NCI-H2227 treated with DMSO at 0.1 percent for 48 hours (cell line): ENCODE measurements at places on chromosomes 4 and X.

DNA sequence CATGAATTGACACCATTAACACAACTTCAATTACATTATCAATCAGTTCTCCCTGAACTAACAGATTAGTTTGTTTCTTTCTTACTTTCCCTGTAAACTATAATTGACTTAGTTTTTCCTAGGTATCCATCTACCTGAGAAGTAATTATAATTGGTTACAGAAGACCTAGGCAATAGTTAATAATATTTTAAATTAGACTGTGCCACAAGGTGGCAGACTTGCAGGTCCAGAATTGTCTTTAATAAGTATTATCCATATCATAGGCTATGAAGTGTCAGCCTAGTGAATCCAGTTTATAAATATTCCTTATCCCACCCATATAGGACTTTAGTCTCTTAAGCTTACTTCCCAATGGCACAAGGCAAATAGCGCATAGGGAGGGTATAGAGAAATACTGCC, 48.9 kb upstream of the FAM47B start:
- no peak for DNase-seq

DNA sequence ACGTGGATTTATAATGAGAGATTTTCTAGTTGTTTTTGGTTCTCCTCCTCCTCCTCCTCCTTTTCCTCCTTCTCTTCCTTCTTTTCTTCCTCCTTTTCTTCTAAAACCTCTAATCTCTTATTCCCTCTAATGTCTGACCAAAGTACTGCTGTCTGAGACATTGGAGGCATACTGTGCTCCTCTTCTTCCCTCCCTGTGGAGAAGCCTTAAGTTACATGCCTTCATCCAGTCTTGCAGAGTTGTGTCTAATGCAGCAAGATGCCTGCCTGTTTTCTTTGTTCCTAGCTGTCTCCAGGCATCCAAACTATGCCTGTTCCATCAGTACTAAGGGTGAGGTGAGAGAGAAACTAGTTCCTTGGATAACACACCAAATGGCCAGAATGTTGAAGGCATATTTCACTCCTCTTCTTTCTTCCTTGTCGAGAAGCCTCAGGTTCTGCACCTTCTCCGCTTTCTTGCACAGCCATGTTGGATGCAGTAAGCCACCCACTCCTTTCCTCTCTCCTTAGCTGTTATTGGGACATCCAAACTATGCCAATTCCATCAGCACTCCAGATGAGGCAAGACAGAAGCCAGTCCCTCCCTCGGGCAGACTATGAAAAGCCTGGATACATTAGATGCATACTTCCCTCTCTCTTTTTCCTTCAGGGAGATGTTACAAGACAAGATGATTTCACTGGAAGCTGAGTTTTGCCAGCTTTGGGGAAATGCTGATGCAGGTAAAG, 285.7 kb upstream of the TRAM1L1 start:
- no peak for DNase-seq

DNA sequence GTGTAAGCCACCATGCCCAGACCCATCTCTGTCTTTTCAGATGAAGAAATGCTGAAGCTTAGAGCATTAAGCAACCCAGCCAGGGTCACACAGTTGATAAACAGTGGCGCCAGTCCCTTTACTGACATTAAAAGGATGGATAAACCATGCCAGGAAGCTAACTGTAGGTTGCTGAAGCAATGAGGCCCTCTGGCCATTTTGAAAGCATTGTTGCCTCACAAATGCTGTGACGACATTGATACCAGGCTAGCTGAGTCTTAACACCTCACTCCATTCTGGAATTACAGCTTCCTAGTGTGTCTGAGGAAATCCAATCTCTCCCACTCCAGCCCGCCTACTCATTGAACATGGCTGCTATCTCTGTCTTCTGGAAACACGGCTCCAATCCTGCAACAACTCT, 89.7 kb downstream of the LNX1 start:
- no peak for DNase-seq

- DNase-seq, result no peak
Measured at GRCh38 chr4:142817442-142817841, 28.7 kb downstream of the INPP4B start.

GRCh38 chrX:96579252-96579651, 105.4 kb upstream of the DIAPH2 start:
- DNase-seq, result no peak

DNA sequence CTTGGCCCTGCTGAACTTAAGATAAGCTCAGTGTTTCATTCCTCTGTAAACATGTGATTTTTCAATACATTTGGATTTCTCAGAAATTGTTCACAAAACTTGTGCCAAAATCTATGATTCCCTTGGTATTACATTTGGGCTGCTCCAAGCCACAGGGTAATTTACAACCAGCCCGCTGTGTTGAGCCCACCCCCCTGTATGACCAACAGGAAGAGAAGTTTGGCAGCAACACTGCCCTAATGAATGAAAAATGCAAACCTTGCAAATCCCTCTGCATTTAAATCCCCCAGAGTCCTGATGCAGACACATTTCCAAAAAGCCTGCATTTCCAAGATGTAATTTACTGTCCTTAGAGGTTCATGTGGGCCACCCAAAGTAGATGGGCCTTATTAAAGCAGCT, 34.1 kb upstream of the GAB1 start:
- DNase-seq, result no peak

GRCh38 chr4:153570228-153570973, 104.2 kb downstream of the TMEM131L start:
- DNase-seq, result no peak

DNA sequence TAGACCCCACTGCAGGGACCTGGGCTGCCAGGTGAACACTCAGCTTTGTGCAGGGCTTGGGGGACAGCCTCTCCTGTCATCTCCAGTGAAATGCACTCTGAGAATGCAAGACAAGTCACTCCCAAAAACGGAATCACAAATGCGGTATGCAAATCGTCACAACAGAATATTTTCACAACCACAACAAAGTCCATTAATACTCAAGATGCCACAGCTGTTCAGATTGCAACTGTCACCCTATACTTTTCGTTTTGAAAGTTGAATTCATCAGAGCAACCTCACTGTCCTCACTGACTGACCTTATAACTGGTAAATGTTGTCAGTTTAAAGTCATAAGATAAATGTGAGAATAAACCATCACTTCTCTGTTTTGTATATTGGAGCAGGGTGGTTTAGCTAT, 16.6 kb downstream of the JAKMIP1 start:
- no peak for DNase-seq

DNA sequence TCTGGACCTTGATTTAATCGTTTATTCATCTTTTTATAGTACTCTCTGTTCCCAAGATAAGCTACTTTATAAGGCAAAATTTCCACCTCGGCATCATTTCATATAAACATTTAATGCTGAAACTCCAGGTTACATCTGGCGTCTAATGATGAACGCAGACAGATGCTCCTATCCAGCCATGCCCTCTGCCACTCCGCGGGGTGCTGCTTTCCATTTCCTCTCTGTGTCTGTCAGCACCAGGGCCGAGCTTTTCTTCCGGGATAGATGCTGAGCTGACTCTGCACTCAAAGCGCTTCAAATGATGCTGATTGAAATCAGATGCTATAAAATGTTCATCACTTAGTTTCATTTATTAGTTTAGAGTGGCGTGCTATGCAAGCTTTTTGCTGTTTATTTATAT, 80.5 kb upstream of the HELT start:
- DNase-seq, result peak; percentile 9

- DNase-seq, result no peak
Measured at GRCh38 chr4:86300516-86300915, 59.3 kb downstream of the MAPK10 start.

DNA sequence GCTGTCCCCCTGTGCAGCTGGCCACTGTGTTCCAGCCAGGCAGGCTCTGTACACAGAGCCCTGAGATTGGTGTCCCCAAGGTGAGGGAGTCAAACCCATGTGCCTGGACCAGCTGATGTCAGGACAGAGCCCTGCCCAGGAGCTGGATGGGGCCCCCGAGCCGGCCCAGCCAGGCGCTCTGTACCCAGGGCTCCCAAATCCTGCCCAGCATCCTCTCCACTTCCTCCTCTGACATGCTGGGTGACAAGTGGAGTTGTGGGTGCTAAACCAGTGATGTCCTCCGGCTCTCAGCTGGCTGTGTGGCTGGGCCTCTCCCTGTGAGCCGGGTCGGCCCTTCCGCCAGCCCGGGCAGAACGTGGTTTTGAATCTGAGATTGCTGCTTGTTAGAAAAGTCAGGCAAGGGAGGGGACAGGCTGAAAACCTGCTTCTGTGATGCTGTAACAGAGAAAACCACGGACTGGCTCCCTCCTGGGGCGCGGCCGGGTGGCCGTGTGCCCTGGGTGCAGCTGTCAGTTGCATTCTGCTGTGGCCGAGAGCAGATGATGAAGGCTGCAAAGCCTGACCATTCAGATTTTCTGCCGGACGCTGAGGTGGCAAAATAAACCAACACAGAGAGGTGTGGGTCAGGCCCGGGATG, 7.9 kb upstream of the CPLX1 start:
- no peak for DNase-seq

DNA sequence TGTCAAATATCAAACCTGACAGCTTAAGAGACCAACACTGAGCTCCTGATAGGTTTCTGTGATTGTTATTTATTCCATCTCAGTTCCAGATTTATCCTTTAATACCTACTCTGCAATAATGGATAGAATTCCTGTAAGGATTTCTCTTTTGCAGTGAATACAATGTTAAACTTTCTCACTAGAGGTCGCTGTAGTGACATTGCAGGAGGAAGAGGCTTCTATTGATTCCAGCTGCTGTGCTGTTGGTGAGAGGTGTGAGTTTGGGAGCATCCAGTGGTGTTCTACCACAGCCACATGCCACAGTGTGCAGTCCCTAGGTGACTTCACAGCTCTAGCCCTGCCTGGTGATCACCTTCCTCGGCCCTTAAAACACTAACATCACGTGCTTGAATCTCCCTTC, 34.6 kb upstream of the DCAF8L2 start:
- DNase-seq, result no peak

- no peak for DNase-seq
Measured at GRCh38 chr4:183284965-183285364, 35.1 kb downstream of the CLDN22 start.

GRCh38 chr4:31408121-31408520, 688.0 kb downstream of the PCDH7 start:
- no peak for DNase-seq

DNA sequence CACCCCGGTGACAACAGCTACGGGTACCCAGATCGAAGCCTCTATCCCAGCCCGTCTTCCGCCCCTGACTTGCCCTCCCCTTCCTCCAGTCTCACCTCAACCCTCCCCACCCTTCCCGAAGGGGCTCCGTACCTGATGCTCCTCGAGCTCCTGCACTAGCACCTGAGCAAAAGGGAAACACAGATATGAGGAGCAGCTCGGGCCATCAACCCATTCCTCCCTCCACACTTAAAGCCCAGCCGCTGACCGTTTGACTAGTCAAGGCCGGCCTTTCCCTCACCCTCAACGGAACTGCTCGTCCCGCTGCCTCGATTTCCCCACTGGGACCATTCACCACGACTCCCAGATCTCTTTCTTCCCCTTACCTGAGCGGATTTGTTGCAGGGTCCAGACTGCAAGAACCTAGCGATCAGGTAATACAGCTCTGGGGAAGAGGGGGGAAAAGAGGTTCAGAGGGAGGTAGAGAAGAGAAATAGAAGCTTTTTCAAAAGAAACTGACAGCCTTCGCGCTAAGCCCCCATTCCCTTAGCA, 731 bp downstream of the BRWD3 start:
- peak; percentile 28 for DNase-seq

- DNase-seq, result no peak
Measured at GRCh38 chrX:68914479-68914946, 85.7 kb downstream of the EFNB1 start.

DNA sequence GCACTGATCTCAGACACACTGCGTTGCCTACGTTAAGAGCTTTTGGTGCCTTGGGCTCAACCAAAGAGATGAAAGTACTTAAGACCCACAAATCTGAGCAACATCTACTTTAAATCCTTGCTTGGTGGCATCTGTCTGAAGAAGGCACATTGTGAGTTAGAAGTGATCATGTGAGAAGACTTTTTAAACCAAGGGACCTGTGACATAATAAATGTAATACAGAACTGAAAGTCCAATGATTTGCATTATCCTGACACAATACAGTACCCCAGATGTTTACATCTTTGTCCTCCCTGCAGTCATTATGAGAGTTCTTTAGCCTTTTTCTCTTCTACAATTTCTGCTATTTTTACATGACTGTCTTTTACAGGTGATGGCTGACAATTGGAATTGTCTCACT, 96.7 kb upstream of the FTHL17 start:
- no peak for DNase-seq

DNA sequence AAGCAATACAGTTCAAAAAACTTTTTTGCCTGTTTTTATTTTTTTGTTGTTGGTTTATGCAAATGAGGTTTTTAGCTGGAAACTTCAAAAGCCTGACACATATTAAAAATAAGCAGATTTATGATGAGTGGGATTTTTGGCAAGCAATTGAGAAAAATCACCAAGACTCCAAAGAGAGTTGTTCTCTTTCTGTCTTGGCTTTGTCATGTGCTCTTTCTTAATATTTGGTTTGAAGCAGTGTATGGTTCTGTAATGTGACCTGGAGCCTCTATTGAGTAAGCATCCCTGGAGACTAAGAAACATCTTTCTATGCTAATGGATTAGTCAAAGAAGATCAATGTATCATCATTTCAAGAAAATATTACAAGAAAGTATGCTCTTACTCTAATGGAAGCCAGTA, 11.7 kb downstream of the TRIM2 start:
- no peak for DNase-seq

DNA sequence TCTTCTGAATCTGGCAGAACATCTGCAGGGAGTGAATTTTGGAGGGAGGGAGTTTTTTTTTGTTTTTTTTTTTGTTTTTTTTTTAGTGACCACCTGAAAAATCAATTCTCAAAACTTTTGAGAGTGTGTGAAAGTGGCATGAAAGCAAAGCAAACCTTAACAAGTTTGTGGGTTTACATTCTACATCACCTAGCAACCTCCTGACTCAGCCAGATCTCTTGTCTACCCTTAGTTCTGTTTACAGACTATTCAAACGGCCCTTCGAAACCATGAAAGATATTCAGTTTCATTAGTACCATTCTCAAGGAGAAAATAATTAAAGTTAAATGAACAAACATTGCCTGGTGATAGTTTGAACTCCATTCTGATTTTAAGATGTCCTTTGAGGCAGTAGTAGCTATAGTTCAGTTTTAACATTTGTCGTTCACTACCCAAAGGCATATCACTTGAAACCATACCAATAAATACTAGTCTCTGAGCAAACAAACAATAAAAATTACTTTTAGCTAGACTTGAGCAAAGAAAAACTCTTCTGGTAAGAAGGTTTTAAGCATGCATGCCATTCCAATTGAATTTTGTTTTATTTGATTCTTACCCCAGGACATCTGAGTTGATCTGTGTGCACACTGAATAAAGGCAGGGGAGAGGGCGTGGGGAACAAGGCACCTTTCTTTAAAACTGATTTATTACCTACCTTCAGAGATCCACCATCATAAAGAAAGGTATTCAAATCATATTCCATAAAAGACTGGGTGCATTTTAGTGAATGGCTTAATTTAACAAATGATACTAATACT, 137.7 kb downstream of the ARX start:
- DNase-seq, result no peak

- peak; percentile 46 for DNase-seq
Measured at GRCh38 chr4:86891762-86892635, at the start of gene C4orf36. TSS of gene C4orf36 (minus strand) at chr4:86892422. CDS start at chr4:86891520, 902 bp downstream.
